Activated CD4-positive, alpha-beta T cell treated with anti-CD3 and anti-CD28 coated beads, Interleukin-2, amount 50 U/mL, for 1 hour (primary cell): ENCODE measurements at places on chromosomes 1 and 21.

- no peak for DNase-seq
These were observed 63.1 kb downstream of the TOR1AIP2 start for GRCh38 chr1:179814546-179814838.

- no peak for DNase-seq
These were observed 25.9 kb upstream of the RCAN1 start for GRCh38 chr21:34640858-34641257.

GRCh38 chr1:184069675-184070074 is 18.1 kb downstream of the TSEN15 start:
- no peak for DNase-seq

- DNase-seq, result no peak
These were observed 37.0 kb upstream of the LRRC3 start for GRCh38 chr21:44418108-44418875.

DNA sequence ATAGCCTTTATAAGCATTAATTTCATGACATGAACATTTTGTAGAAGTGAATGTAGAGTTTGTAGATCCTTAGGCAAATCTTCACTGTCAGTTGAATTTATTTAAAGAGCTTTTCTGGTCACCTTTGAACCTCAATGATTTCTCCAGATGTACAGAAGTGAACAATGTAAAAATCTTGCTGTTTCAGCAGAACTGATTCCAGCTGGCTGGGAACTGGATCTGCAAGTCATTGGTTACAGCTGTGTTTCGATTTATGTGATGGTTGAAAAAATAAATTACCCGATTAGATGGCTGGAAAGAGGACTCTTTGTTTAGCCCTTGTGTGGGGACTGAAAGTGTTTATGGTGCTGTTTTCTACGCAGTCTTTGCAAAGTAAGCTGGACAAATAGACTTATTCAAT is 849.8 kb downstream of the USP25 start:
- DNase-seq, result no peak

DNA sequence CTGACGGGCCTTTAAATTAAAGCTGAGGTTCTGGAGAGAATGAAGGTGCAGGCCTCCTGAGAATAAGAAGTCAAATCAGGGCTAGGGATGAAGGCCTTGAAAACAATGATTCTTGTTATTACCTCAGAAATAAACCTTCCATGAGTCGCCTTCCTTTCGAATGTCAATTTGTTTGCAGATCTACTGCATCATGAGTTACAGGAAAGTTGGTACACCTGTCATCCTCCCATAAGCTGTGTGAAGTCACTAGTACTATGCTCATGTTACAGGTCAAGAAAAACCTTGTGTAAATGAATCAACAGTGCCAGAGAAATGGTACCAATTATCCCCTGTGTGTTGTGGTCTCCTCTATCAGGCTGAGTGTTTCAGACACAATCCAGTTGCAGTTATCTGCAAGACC is 281.2 kb upstream of the PLXNA2 start:
- no peak for DNase-seq

- no peak for DNase-seq
These were observed 28.3 kb upstream of the RCSD1 start for GRCh38 chr1:167601442-167602383.

GRCh38 chr1:12580054-12580887 is 37.7 kb downstream of the DHRS3 start:
- no peak for DNase-seq

- DNase-seq, result no peak
These were observed 87.9 kb downstream of the RGS7 start for GRCh38 chr1:241269116-241269515.

DNA sequence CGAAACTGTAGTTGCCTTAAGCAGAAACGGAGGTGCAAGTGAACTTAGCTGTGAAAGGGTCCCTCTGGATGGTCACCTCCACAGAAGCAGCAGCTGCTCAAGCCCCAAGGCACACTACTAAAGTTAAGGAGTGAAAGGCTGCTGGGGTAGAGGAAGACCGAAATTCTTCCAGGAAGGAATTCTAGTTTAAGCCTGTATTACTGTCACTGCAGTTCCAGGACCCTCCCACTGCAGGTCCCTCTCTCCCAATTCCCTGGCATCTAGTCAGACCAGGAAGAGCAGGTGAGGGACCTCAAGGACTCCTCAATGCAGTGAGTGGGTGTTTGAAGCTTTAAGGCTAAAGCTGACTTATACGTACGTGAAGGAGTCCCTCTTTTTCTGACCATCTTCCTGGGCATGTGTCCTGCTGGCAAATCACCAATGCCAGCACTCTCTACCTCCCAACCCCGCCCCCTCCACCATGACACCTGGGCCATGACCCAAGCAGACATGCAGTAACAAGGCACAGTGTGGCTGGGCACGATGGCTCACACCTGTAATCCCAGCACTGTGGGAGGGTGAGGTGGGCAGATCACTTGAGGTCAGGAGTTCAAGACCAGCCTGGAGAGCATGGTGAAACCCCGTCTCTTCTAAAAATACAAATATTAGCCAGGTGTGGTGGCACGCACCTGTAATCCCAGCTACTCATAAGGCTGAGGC is 57.2 kb downstream of the TGFBR3 start:
- DNase-seq, result no peak

DNA sequence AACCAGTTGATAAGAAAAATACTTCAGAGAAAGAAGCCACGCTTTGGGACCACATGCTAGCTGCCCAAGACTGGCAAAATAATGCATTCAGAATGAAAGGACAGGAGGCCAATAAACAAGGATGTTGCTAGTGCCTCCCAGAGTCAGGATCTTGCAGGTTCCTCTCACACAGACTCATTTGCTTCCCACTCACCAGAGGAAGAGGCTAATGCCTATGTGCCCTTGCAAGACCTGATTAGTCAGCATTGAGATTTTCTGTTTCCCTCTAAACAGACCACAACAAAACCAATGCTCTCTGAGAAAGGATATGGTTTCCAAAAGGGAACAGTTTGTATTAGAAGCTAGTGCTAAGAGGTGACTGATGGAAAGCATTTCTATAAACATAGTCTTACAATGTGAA is 85.7 kb downstream of the NRDC start:
- no peak for DNase-seq

- DNase-seq, result no peak
These were observed 41.4 kb upstream of the NFASC start for GRCh38 chr1:204829133-204829825.

DNA sequence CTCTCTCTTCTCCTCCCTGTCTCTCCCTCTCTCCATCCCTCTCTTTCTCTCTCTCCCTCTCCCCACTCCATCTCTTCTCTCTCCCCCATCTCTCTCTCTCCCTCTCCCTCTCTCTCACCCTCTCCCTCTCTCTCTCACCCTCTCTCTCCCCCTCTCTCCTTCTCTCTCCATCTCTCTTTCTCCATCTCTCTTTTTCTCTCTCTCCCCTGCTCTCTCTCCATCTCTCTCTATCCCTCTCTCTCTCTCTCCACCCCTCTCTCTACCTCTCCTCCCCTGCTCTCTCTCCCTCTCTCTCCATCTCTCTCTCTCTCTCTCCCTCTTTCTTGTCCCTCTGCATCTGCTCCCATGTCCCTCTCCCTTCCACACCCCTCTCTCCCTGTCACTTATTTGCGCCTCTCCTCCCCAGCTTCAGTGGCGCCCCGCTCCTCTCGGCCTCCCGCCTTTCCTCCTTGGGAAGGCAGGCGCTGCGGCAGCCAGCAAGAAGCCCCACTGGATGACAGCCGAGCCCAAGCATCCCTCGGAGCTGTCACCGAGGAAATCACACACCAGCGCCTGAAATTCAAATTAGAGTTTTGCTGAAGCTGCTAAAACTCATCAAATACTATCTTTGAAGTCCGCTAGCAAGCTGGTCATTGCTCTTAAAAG is 15.3 kb upstream of the EPHA8 start:
- no peak for DNase-seq

DNA sequence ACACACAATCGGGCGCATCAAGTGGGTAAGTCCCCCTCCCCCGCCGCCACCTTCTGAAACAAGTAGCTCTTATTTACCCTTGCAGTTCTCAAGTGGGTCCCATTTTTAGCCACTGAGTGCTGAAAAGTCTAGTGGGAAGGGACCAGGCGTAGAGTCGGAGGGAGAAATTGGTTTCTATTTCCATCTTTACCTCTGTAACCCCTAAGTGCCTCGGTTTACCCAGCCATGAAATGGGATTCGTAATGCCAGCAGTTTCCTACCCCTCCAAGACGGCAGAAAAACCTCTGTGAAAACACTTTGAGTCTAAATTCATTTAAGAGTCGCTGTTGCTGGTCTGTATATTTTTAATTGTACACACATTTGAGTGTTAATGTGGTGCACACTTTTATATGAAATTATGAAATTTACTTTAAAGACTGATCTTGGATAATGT is 928 bp downstream of the TLCD4 start:
- no peak for DNase-seq

DNA sequence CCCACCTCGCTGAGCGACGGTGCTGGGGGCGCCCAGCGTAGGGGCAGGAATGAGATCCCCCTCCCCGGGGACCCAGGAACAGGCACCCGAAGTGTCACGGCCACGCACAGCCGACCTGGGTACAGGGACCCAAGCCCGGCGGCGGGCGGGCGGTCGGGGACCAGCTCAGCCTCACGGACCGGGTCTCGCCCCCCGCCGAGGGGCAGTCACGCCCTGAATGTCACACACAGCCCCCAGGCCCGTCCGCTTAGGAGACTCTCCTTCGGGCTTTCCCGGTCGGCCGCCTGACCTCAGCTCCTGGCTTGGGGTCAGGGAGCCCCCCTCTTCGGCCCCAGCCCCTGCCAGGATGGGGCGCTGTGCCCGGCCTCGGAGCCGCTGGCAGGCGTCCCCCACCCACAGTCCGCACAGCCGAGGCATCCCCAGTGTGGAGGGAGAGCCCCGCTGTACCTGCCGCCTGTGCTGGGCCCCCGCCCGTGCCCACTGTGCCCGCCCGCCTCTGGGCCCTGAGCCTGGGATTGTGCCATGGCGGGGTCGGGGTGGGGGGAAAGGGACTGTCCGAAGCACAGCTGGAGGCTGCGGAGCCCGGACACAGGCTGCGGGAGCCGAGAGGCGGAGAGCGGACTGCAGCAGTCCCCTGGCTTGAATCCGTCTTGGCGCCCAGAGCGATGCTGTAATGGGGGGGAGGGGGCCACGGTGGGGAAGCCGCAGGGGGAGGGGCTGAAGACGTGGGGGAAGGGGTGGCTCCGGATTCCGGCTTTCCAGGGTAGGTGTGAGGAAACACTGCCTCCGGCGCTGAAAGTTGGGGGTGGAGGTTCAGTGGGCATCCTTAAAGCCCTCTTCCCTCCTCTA is 627 bp upstream of the DLGAP3 start:
- no peak for DNase-seq

GRCh38 chr1:54754045-54754444 is 10.3 kb downstream of the PARS2 start:
- DNase-seq, result no peak

DNA sequence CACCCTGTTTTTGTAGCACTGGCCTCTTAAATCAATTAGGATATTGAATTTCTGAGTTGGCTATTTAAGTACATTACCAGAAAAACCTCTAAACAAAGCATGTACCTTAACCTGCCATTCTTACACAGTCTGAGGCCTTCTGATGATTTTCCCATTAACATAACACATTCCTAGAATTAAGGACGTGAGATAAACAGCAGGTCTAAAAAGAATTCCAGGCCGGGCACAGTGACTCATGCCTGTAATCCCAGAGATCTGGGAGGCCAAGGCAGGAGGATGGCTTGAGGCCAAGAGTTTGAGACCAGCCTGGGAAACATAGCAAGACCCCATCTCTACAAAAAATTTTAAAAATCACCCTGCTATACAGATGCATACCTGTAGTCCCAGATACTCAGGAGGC is 18.0 kb upstream of the LRRC8D start:
- DNase-seq, result no peak

DNA sequence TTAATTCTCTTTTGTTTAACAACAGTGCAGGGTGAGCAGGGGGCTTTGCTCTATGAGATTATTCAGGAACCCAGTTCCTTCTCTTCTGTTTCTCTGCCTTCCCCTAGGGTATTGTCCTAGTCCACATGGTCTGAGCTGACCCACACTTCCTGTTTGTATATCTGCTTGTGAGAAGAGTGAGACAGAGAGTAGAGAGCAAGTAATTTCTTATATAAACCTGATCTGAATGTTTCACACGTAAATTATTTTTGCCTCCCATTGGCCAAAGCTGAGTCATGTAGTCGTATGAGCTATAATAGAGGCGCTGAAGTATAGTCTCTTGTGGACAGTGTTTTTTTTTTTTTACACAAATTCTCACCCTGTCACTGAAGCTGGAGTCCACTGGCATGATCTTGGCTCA is 134.2 kb upstream of the SERTAD4 start:
- DNase-seq, result no peak

DNA sequence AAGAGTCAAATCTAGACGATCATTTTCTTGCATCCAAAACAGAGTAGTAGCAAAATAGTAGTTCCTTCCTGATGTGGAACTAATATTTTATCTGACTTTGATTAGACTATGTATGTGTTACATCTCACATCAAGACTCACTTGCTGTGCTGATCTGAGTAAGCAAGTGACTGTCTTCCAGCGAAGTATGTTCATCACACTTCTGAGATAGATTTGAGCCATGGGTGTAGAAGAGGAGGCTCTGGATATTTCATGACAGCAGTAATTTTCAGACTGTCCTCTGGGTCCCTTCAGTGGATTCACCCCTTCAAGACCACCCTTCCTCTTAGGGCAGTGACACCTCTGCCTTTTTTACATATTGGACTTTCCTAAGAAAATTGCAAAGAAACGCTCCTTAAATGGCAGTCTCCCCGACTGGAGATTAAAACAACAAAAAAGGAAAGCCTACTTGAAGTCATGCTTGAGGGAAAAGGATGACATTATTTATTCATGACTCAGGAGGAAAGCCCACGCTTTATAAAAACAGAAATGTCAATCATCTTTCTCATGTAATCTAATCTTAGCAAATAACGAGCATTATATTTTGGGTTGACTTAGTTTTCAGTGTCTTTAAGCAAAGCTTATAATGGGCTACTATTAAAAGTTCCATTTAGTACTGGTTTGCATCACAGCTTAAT is 22.8 kb downstream of the ATP1B1 start:
- no peak for DNase-seq

GRCh38 chr1:101044259-101044658 is 18.7 kb upstream of the DPH5 start:
- DNase-seq, result no peak

GRCh38 chr1:23394181-23394580 is 24.5 kb upstream of the ZNF436 start:
- DNase-seq, result no peak

GRCh38 chr1:93083979-93084378 is 4.9 kb downstream of the MTF2 start:
- no peak for DNase-seq
